Hematopoietic multipotent progenitor cell (in vitro differentiated cells): ENCODE measurements at places on chromosomes 1 and 21.

DNA sequence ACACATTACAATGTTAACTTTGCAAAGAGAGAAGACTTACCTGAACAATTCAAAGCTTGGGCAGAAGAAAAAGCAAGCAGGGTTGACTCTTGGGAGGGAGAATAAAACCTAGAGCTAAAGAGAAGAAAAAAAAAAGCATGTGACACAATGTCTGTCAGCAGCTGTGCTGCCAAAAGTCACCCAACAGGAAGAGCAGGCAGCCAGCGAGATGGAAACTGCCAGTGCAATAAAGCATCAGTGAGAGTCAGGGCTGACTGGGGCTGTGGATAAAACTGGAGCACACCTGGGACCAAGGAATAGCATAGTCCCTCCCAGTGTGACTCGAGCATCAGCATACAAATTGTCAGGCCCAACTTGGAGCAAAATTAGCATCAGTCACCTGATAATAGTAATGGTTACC, 65.0 kb upstream of the SLC22A15 start:
- peak; percentile 12 for DNase-seq

DNA sequence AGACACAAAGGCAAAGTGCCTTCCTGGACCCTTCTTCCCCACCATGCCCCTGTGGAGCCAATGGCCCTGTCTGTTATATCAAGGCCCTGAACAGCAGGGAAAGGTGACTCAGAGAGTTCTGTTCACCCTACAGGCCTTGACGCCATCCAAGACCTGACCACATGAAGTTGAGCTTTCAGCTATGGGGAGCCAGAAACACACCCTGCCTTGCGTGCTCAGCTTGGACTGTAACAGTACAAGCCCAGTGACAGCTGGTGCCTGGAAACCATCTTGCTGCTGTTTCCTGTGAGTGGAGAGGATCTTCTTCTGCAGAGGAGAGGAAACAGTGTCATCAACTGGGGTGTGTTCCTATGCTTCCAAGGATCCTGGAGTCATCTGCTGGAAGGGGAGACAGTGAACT, 165.0 kb upstream of the IRF2BP2 start:
- DNase-seq, result no peak

DNA sequence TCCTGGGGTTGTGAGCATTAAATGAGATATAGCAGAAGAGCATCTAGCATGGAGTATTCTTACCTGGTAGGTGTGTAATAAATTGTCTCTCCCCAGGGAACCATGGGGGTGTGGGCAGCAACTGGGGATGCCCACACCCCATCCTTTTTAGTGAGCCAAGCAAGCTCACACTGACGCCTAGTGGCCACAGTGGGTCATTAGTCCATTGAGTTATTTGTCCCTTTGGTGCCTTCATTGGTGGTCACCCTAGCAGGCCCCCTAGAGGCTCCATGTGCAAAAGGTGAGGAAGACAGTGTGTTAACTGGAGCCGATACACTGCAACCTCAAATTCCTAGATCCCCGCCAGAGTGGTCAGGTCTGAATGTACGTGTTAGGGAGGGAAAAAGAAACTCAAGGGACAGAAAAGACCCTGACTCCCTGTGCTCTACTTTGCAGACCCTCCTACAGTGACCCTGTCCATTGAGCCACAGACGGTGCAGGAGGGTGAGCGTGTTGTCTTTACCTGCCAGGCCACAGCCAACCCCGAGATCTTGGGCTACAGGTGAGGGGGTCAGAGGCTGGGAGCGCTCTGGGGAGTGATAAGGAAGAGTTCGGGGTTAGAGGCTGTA, 93.3 kb upstream of the CD1D start:
- no peak for DNase-seq

- DNase-seq, result no peak
These were observed 210.2 kb downstream of the GREM2 start for GRCh38 chr1:240401731-240402130.

DNA sequence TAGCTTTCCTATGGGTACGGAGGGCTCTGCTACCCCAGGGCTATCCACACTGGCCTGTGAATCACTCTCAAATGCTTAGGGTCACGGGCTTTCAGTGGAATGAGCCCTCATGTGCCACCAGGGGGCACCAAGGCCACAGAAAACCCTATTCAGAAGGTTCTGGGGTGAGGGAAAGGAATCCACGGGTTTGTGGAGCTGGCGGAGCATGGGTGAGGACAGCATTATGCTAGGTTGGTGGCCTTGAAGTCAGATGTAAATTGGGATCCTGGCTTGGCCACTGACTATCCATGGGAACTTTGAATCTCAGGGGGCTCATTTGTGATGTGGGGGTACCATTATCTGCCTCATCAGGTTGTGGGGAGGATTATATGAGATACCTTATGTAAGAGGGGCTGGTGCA, 5.1 kb upstream of the LAMTOR5 start:
- peak; percentile 79 for DNase-seq

DNA sequence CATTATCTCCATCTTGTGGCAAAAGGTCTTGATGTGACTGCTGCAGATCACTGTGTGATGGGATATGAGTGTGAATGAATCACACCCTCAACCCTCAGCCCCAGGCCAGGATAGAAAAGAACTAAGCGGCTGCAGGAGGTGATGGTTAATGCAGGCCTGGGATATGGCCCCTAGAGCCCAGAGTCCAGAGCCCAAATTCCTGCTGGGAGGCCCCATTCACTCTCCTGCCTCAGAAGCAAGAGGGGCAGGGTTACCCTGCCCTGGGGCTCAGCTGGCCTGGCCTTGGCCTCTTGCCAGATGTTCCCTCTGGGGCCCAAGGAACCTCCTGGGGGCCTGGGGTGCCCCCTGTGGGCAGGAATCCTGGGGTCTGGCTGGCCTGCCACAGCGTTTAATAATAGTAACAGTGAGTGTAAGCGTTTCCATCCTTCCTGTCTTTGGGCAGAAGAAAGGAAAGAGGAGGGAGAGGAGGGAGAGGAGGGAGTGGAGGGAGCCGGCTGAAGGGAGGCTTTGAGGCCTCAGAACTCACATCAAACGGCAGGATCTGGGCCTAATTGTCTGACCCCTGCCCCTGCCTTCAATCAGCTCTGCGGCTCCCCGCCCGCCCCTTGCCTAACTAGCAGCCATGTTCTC, 26.2 kb downstream of the DMAP1 start:
- no peak for DNase-seq

- DNase-seq, result peak; percentile 57
These were observed 67.5 kb downstream of the SDC3 start for GRCh38 chr1:30840904-30841598.

DNA sequence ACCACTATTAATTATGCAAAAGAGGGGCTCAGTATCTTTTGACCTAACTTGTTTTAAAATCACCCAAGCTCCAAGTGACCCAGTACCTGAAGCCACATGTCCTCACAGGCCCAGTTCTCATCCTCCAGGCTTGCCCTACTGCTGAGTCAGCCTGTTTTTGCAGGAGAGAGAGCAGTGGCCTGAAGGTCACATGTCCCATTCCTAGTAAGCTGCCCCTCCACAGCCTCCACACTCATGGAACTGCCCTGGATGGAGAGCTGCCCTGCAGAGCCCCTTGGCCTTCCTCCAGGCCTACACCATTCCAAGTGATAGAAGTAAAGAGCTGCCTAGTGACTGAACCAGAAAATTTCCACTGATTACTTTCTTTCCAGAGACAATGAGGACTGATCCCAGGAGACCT, 139.8 kb upstream of the ST6GALNAC5 start:
- DNase-seq, result no peak

DNA sequence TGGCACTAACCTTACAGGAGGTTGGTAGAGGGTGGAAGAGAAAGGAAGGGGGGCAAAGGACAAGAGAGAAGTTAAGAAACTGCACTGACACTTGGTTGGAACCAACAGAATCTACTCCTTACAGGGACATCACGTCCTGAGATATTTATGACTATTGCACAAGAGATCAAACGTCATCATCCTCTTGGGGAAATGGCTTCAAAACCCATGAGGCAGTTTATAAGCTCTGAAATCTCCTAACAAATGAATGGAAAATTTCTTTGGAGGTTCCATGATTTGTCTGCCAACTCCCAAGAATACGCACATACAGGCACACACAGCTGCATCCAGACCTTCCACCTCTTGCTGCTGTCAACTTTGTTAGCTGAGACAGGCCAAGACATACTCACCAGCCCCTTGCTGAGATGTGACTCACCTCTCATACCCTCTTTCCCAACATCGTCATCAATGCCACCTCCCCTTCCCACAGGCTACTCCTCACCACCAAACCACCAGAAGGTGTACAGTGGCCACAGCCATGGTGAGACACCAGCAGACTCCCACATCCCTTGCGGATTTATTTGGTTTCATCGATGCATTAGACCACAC, 135.5 kb downstream of the SETD4 start:
- DNase-seq, result no peak

- DNase-seq, result no peak
These were observed 1060.4 kb upstream of the TMPRSS15 start for GRCh38 chr21:19463966-19464365.

- peak; percentile 44 for DNase-seq
These were observed 717.5 kb downstream of the RWDD3 start for GRCh38 chr1:95951371-95952102.

GRCh38 chr1:23889074-23889473, 21.0 kb upstream of the FUCA1 start:
- no peak for DNase-seq

- DNase-seq, result no peak
These were observed 17.2 kb upstream of the MRPS14 start for GRCh38 chr1:175040324-175040879.

DNA sequence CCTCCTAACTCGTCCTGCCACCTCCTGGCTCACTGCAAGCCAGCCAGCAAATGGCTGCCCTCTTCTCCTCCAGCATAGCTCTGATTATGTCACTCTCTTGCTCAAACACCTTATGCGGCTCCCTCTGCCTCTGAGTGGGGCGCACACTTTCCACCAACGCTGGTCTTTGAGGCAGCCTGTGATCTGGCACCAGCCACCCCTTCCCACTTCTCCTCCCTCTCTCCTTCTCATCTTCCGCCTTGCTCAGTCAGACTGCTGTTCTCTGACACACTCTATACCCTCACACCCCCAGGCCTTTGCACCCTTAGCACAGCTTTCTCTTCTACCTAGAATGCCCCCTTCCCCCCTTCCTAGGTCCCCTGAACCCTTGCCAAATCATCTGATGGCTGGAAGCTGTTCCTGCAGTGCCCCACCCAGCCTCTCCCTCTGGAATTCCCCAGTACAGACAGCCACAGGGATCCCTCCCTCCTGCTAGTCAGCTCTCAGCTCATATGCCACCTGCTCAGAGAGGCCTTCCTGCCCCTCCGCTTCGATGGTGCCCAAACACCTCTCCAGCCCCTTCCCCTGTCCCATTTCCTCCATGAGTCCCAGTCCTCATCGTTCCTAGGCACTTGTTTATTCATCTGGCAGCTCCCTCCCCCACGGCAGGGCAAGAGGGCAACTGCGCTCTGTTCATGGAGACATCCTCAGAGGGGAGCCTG, 21.7 kb upstream of the PEF1 start:
- no peak for DNase-seq

DNA sequence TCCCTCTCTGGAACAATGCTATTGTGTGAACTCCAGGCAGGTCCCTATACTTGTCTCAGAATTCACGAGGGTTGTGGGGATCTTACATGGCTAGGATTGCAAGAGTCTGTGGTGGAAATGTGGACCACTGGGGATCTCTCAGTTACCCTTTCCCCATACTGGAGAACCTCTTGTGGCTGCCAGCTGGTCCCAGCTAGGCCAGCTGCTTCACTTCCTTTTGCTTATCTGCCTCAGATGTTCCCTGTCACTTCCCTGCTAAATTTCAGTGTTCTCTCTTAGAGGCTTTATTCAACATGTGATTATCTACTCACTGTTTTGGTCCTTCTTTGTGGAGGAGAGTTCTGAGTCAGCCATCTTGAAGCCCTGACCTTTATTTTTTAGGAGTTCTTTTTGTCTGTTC, 75.9 kb upstream of the SAMD13 start:
- DNase-seq, result no peak

GRCh38 chr1:233805786-233806185, 98.7 kb upstream of the SLC35F3 start:
- no peak for DNase-seq

- DNase-seq, result no peak
These were observed 19.5 kb downstream of the LRRC8C start for GRCh38 chr1:89652373-89652772.

DNA sequence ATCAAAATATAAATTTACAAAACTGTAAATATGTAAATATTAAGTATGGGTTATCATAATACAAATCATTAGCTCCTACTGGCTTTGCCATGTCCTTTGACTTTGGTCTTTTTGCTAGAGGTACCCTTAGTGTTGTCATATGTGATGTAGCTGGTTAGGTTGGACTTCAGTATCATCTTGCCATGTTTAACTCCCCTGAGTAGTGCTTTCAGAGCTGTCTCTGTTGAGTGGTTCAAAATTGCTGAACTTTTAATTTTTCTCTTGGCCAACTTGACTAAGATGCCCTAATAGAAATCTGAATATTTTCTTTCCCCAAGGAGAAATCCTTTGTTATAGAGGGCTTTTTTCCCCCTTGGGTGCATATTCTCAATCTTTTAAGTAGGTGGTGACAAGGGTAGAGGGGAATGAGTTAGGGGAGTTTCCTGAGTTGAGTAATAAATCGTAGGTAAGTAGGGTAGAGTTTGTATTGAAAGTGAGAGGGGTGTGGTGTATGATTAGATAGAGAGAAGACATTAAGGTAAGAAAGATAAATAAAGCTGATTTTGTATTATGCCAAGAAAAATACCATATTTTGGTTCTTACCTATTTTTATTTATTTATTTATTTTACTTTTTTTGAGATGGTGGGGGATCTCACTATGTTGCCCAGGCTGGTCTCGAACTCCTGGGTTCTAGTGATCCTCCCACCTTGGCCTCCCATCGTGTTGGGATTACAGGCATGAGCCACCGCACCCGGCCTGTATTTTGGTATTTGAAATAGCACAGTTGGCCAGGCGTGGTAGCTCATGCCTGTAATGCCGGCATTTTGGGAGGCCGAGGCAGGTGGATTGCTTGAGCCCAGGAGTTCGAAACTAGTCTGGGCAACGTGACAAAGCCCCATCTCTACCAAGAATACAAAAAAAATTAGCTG, 21.8 kb downstream of the RPRD2 start:
- no peak for DNase-seq

DNA sequence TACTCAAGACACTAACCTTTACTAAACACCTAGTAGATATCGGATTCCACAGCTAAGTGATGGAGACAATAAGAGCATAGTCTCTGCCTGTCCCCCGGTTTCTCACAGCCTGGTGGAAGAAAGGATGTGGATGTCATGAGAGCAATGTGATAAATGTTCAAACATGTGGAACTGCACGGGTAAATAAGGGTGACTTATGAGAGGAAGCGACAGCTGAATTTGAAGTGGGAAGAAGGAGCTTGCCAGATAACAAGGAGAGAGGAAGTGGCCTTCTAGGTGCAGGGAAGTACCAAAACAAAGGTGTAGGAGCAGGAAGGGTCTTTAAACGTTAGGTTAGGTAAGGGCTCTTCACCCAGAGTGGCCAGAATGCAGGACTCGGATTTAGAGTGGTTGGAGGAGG, 178.6 kb upstream of the NRIP1 start:
- peak; percentile 51 for DNase-seq

GRCh38 chr1:214604523-214604922, 1.5 kb downstream of the CENPF start:
- no peak for DNase-seq

- no peak for DNase-seq
These were observed 38.3 kb downstream of the CD34 start for GRCh38 chr1:207872621-207873020.

GRCh38 chr1:41649396-41650027, 165.0 kb upstream of the EDN2 start:
- DNase-seq, result no peak

GRCh38 chr1:237562242-237562823, 328.4 kb downstream of the ZP4 start:
- DNase-seq, result peak; percentile 6
